H9 (cell line): ENCODE measurements at places on chromosomes 3 and 15.
A peak's percentile ranks its signal among the peaks of the same experiment; 100 is the strongest.

- no peak for DNase-seq
Observed at GRCh38 chr3:123327480-123327879, 121.4 kb downstream of the ADCY5 start.

GRCh38 chr15:41494190-41494921, 682 bp downstream of the ITPKA start:
- DNase-seq = peak; percentile 76

GRCh38 chr3:137116619-137117018, 158.8 kb downstream of the IL20RB start:
- DNase-seq = no peak

DNA sequence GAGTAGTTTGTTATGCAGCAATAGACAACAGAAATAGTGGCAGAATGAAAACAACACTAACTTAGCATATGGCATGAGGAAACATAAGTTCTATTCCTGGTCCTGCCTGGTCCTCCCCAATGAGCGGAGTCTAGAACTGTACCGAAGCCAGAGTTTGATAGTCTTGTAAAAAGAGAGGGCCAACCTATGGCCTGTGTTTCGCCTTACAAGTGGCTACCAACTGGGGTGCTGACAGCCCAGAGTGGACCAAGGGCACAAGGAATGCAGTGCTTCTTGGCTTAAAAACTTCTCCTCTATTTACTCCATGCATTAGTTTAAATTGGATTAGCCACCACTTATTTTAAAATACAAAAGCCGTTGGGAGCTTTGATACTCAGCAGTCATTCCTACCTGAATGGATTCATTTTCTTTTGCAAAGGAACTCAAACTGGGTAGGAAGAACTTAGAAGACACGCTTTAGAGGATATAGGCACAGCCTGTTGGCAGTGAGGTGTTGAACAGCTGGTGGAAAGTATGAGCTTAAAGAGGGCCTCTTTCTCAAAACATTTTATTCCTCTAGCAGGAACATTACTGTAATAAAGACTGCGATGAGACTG, 302.9 kb downstream of the PLCL2 start:
- no peak for DNase-seq

- peak; percentile 77 for DNase-seq
Observed at GRCh38 chr3:76497636-76498035, 542.3 kb upstream of the ROBO2 start.
